Stimulated activated CD8-positive, alpha-beta memory T cell treated with anti-CD3 and anti-CD28 coated beads, Interleukin-15, amount 100 ng/mL, for 24 hours (primary cell): ENCODE measurements at places on chromosomes 6 and 20.

GRCh38 chr20:50743087-50743486, 11.7 kb downstream of the PARD6B start:
- DNase-seq: no peak

DNA sequence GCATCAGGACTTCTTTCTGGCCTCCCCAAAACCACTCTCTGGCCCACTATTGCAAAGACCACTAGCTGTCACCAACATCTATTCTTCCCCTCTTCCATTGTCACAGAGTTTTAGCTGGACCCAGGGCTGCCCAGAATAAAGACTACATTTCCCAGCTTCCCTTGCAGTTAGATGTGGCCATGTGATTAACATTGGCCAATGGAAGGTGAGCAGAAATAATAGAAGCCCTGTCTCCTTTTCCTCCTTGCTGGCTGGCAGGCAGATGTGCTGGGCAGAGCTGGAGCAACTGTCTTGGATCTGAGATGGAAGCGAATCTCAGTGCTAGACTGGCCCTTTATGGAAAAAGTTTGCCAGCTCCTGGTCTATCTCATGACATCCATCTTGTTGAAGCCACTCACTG, 97.0 kb downstream of the KCNB1 start:
- DNase-seq: no peak

GRCh38 chr6:26187981-26188635, 100.9 kb downstream of the HFE start:
- DNase-seq: no peak

DNA sequence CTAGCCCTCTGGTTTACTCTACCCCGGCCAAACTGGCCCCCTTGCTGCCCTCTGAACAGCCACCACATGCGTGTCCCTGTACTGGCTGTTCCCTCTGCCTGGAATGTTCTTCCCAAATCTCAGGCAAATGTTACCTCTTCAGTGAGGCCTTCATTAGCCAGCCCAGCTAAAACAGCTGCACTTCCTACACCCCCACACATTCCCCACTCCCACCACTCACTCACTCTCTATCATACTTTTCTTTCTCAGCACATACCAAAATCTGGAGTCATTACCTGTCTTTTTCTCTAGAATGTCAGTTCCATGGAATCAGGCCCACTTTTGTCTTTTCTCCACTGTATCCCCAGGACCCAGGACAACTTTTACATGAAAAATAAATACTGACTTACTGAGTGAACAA, 401.2 kb upstream of the SULF2 start:
- no peak for DNase-seq

DNA sequence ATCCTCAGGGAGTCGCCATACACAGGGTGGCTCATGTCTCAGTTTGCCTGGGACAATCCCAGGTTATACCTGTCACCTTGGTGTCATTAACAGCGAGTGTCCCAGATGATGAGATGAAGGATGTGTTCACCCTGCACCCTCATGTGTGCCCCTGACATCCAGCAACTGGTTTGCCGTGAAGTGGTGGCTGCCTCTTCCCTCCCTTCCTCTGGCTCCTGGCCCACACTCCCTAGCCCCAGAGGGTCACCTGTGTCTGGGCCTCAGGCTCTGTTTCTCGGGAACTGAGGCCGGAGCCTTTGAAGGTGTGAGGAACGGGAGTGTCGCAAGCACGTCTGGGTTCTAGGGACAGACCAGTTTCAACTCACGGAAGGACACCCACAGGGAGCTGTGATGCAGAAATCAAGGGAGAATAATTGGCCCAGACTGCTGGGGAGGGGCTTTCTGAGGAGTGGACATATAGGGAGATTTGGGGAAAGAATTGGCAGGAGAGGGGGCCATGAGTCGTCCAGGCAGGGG, 35.8 kb upstream of the PHACTR3 start:
- no peak for DNase-seq

DNA sequence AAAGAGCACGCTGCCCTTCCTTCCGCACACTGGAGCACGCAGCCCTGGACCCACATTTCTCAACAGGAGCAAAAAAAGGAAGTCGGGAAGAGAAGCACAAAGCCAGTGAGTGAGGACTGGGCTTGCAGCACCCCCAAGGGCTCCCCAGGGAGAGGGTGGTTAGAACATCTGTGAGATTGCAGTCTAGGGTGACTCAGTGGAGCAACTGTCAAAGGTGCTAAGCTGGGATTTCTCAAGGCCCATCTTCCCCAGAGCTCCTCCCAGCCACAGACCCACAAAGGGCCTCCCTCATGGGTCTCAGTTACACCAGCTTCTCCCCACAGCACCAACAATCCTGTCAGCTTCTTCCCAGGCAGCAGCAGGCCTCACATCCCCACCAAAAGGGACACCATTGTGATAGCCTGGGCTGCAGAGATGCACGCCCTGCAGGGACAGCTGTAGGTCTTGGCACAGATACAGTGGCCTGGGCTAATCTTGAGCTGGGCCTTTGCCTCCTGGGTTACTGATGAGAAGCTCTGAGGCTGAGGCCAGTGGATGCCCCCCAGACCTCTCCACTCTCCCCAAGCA, 39.6 kb upstream of the CD93 start:
- DNase-seq: no peak
